ENCODE measurements at places on chromosomes 5 and 9. TPM values are rescaled to one million over a fixed set of nuclear protein-coding genes. Genes with fewer than 3 reads are reported as not detected.
A peak's percentile ranks its signal among the peaks of the same experiment; 100 is the strongest.

Gene ADGRD2
- total RNA-seq, result not detected

DNA sequence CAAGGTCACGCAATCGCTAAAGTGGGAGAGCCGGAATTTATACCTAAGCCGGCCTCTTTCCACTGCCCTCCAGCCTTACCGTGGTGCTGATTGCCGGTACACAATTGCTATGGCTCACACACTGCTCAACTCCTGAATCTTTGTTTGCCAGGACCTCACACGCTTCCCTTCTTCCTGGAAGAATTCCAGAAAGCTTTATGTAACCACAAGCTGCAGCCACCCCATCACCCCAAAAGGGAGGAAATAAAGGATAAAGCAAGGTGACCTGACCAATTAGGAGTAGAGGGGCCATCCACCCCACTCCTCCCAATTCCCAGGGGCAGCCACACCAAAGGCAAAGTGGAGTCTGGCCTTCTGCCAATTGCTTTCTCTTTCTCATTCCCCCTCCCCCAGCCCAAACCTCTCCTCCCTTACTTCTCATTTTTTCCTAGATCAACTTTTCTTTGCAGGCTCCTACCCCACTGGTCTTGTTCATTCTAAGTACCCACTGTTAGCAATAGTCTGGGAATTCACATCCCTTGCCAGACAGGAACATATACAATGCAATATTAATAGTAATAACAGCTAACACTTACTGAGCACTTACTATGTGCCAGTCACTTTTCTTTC lies 18.0 kb upstream of the CDC23 start:
- no peak for ATAC-seq

DNA sequence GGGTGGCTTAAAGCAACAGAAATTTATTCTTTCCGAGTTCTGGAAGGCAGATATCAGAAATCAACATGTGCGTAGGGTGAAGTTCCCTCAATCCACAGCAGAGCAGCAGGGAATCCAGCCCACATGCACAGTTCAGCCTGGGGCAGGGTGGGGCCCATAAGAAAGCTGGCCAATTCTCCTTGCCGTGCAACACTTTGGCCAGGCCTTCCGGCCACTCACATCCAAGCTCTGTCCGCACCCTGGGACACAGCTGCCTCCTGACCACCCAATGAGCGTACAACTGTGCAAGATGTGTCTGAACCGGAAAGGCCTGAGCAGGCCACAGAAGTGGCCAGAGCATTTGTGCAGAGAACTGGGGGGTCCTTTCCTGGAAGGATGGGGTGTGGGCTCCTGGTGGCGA lies 274.9 kb downstream of the GADD45G start:
- ATAC-seq, result peak; percentile 77

GRCh38 chr5:79878721-79879336 lies 112.2 kb downstream of the MTX3 start:
- no peak for ATAC-seq

- ATAC-seq, result no peak
These were observed 100.3 kb downstream of the AUH start for GRCh38 chr9:91261417-91261816.

DNA sequence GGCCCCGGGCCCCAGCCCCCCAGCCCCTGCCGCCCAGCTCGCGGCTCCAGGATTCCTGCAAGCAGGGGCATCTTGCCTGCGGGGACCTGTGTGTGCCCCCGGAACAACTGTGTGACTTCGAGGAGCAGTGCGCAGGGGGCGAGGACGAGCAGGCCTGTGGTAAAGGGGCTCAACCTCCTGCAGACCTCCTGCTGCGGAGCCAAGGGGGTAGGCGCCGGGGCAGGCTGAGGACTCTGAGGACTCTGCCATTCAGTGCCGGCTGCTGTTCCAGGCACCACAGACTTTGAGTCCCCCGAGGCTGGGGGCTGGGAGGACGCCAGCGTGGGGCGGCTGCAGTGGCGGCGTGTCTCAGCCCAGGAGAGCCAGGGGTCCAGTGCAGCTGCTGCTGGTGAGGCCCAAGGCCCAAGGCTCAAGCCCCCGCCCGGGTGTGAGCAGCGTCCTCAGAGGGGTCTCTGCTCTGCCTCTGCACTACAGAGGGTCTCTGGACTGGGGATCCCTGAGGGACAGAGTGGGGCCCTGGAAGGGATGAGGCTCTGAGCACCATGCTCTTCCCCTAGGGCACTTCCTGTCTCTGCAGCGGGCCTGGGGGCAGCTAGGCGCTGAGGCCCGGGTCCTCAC lies 3.4 kb downstream of the MAMDC4 start:
- no peak for ATAC-seq

Gene TAF11L9
- total RNA-seq, result not detected

DNA sequence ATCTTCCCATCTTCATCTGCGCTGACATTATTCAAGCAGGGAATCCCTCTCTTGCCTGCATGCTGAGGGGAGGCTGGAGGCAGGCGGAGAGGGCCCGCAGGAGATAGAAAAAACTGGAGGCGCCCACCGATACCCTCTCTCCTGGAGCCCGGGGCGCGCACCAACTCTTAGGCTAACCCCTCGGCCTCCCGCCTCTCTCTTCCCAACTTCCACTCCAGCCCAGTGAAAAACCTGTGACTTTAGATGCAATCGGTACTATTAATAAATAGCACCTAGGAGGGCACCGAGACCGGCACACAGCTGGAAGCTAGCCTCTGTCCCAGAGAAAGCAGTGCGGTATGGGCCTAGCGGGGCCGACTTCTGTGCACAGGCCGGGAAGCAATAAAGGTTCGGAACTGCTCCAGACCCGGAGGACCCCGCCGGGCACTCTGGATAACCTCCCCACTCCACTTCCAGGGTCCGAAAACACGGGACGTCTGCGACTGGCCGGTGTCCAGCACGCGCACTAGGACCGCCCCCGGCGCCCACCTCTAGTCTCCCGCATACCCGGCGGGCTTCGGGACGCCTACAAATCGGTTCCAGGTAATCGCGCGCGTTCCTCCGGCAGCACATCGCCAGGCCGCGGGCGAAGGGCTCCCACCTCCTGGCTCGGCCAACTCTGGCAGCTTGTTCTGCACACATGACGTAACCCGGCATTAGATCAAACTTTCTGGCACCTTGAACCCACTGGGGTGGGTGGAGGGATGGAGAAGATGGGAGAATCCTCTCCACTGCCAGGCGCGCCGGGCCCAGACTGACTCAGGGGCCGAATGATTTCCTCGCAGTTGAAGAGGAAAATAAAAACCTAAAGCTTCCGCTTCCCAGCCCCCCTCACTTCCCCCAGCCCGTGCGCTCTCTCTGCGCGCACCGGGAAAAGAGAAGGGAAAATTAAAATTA lies 1.4 kb downstream of the EFNA5 start:
- no peak for ATAC-seq

Gene TOR2A
- total RNA-seq, result 7.4 TPM

DNA sequence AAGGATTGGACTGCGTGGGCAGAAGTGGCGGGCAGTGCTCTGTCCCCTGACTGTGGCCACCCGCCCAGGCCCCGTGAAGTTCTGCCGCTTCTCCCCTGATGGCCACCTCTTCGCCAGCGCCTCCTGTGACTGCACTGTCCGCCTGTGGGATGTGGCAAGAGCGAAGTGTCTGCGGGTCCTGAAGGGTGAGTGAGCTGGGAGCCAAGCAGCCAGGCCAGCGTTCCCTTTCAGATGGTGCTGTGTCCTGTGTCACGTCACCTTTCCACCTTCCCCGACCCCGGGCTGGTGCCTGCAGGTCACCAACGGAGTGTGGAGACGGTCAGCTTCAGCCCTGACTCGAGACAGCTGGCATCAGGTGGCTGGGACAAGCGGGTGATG lies 2.3 kb downstream of the WDR38 start:
- ATAC-seq, result no peak

- no peak for ATAC-seq
These were observed 240.7 kb downstream of the NR3C1 start for GRCh38 chr5:143162810-143163209.

GRCh38 chr5:119789406-119790117 lies 160.2 kb downstream of the FAM170A start:
- ATAC-seq, result no peak

DNA sequence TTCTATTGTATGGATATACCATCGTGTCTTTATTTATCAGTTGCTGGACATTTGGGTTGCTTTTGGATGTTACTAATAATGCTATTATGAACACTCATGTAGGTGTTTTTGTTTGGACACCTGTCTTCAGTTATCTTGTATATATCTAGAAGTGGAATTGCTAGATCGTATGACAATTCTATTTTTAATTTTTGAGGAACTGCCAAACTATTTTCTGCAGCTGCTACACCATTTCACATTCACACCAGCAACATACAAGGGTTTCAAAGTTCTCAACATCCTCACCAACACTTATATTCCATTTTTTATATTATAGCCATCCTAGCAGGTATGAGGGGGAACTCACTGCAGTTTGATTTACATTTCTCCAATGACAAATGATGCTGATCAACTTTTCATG lies 324.6 kb downstream of the CAAP1 start:
- no peak for ATAC-seq

Gene TMOD1
- total RNA-seq, result 74.5 TPM

GRCh38 chr5:112165897-112166737 lies 253.0 kb downstream of the EPB41L4A start:
- no peak for ATAC-seq

GRCh38 chr9:22215521-22215920 lies 206.4 kb upstream of the CDKN2B start:
- ATAC-seq, result no peak

- ATAC-seq, result no peak
These were observed 30.9 kb upstream of the DAB2 start for GRCh38 chr5:39455645-39456044.

DNA sequence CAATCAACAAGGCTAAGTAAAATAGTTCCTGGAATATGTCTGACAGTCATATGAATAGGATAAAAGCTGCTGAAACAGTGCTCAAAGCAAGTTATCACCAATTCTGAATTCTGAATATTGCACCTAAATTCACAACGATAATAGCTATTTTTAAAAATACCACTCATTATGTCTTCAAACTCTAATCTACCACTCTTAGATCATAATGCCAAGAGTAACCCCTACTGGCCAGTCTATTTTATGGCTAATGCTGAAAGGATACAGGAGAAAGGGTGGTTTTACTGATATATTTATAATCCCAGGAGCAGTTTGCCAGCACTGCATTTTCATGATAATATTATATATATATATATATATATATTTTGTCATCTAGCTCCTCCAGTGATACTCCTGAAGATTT lies 232.8 kb downstream of the PDE4D start:
- no peak for ATAC-seq

DNA sequence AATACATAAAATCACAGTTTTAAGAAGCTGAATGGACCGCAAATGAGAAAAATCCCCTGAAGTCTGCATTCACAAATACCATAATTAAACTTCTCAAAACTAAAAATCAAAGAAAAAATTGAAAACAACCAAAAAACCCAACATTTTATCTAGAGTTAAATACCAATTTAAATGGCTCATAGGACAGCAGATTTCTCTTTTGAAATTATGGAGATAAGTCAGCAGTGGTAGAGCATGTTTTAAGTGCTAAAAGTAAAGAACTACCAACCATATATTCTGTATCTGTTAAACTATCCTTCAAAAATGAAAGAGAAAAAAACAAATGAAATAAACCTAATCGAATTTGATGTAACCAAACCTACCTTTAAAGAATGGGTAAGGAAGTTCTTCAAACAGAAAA lies 862.8 kb downstream of the TAF11L14 start:
- ATAC-seq, result no peak

Gene CPEB4
- 43.3 TPM for total RNA-seq

DNA sequence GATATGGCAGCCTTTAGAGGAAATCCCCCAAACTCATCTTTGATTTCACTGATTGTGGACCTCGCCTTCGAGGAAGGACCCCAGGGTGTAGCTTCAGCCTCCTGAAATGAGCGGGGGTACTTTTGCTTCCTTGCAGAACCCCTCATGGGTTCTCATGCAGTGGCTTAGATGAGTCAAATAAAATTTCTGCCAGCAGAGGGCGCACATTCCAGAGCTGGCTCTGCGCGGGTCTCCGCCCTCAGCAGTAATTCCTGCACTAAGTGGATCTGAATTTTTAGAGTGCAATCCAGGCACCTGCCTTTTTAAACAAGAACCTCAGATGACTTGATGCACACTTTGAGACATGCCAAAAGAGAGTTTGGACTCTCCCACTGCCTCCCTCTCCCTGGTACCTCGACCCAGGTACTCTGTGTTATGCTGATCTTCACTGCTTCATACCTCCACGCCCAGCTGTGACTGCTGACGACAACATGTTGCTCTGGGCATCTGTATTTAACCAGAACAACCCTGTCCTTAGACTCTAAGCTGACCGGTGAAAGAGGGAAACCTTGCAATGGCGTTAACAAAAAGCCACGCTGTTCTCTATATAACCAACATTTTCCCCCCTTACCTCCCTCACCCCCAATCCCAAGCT lies 7.3 kb downstream of the EGFLAM start:
- peak; percentile 63 for ATAC-seq

Data from gastroesophageal sphincter (tissue), 4 donors.